ENCODE measurements at places on chromosomes 1 and 21.

DNA sequence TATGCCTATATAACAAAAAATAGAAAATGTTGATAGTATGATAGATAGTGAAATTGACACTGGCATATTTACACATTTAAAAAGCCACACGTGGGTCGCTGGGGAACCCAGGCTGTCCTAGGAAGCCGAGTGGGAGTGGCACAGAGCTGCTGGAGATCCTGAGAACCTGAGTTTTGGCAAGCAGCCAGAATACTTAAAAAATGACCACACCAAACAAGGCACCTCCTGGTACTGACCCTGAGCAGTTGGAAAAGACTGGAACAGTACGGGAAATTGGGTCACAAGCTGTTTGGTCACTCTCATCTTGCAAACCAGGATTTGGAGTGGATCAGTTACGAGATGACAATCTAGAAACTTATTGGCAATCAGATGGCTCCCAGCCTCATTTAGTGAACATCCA is 111.5 kb downstream of the ZFYVE9 start:
- DNase-seq, result no peak

DNA sequence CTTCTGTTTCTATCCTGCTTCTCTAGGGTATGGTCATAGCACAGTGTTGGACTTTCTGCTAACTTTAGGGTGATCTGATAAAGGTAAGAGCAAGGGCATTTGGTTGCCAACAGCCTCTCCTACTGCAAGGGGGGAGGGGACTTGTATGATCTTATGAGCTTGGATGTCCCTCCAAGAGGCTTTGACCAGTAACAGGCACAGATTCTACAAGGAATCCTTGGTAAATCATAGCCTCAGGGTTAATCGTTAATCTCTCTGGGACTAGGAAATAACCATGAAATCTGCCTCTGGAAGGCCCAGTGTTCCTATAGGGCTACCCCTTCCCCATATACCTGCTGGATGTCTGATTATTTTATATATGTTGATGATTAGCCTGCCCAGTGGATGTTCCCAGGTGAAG is 134.8 kb upstream of the TNFSF4 start:
- DNase-seq, result no peak

DNA sequence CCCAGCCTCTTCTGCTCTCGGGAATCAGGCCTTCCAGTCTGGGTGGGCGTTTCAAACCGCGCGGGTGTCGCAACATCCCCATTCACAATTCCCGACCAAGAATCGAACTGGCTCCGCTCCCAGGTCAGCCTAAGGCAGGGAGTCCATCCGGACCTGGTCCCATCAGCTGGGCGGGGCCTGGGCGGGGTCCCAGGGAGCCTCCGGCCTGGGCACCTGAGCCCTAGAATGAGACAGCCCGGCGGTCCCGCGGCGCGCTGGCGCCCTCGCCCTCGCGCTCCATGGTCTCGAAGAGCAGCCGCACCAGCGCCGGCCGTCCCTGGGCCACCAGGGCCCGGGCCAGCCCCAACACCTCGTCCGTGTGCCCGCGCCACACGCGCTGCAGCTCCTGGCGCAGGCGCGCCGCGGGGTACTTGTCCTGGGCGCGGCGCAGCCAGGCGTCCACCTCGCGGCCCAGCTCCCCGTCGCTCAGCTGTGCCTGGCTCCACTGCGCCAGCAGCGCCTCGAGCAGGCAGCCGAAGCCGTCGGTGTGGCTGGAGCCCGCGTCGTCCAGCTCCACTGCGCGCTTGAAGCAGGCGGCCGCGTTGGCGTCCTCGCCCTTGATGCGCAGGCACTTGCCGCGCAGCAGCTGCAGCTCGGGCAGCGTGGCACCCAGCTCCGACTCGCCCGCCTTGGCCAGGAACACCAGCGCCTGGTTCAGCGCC is 16.9 kb upstream of the PARS2 start:
- no peak for DNase-seq

GRCh38 chr1:43620956-43621355 is 29.0 kb upstream of the KDM4A start:
- no peak for DNase-seq

DNA sequence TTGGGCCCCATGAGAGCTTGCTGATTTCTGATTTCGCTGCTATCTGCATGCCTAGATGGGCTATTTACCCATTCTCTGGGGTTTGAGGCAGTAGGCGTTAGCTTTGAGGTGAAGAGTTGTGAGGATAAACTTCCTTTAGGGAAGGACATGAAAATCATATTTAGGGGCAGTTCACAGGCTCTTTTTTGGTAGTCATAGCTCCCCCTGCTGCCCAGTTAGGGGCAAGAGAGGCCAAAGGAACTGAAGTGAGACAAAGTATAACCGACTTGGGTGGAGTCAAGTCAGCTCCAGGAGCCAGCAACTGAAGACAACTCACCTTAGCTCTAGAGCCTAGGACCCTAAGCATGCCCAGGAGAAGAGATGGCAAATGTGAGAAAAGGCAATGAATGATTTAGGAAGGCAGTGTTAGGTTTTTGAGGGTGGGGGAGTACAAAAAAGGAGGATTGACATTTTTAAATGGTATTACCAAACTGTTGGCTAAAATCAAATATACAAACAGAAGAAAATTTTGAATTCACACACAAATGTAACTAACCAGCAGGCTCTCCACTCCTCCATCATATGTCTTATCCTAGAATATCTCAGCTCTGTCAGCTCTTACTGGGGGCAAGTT is 625.2 kb downstream of the LMO4 start:
- peak; percentile 67 for DNase-seq

- DNase-seq, result no peak
Observed at GRCh38 chr1:31111290-31111951, 45.9 kb upstream of the PUM1 start.

DNA sequence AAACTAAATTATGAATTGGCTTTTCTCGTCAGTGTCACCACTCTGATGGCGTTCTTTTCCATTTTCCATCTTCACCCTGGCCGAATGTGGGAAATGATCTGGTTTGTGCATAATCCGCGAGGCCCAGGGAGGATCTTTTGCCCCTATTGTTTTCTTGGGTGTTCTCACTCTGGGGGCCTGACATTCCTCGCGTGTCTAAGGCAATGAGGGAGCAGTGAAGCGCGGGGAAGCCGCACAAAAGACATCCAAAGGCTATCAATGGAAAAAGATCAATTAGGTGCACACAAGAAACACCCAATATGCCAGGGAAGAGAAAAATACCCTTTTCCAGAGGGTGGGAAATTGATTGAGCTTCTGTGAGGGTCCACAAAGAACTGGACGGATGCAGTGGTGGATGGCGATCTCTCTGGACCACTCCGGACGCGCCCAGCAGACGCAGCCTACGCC is 941 bp upstream of the C1orf21 start:
- DNase-seq, result no peak

GRCh38 chr1:30901798-30902581 is 6.6 kb downstream of the SDC3 start:
- DNase-seq, result no peak

GRCh38 chr1:23101101-23101827 is 67.4 kb downstream of the LUZP1 start:
- DNase-seq, result no peak

DNA sequence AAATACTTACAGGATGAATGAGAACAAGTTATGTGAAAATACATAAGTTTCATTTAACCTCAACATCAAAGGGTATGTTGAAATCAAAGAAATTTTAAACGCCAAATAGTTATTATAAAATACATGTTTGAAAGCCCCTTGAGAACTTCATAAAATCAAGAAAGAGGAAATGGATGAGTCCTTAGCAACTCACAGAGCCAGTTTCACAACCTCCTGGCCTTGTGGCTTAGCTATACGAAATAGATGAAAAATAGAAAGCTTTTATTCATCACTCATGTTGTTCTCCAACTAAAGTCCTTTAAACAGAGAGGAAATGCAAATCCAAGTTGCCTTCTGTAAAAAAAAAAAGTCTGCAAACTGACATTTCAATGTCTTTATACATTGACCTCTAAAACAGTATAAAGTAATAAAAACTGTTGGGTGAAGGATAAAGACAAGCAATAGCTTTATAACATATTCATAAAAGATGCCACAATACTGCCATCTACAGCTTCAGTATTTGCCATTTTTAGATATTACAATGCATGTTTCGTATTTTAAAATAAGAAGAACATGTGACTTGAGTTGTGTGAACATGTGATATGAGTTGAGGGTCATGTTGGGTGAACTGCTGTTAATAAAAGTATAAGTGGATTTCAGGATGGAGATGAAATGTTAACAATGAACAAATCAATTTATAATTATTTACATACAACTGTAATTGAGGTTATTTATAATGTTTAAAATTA is 847.8 kb downstream of the MRPL39 start:
- no peak for DNase-seq

DNA sequence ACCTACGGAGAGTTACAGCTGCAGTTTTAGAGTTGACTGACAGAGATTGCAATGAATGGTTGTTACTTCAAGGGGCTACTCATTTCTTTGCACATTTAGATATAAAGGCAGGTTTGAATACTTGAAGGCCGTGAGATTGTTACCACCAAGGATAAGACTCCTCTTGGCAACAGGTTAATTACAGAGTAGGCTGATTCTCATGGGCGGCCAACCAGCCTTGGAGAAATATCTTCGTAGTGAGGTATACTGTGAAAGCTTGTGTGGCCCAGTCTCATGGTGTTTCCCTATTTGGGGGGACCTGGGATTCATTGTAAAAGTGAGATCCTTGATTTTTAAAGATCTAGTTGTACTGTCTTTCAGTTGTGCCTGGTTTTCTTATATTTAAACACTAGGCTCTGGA is 103.2 kb upstream of the OLFM3 start:
- no peak for DNase-seq

DNA sequence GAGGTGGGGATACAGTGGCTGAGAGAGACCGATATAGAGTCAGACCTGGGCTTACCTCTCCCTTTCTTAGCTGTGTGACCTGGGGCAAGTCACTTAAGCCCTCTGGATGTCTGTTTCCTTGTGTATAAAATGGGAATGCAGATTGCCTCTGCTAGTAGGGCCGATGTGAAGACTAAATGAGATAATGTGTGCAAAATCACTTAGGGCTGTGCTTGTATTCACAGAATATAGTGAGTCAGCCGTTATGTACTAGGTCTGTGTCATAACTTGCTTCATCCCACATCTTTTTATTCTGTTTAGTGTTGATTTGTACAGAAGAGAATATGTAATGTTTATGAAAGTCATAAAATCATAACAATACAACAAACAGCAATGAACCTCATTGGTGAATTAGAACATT is 56.0 kb downstream of the PTPRU start:
- no peak for DNase-seq

GRCh38 chr1:13797397-13797796 is 97.4 kb downstream of the PRDM2 start:
- DNase-seq, result no peak

GRCh38 chr1:94672934-94673333 is 131.4 kb upstream of the F3 start:
- no peak for DNase-seq

GRCh38 chr1:23092447-23092846 is 73.2 kb downstream of the KDM1A start:
- DNase-seq, result no peak

- DNase-seq, result no peak
Observed at GRCh38 chr21:38525454-38525853, 27.2 kb upstream of the ERG start.

- no peak for DNase-seq
Observed at GRCh38 chr1:37807220-37807554, 403 bp upstream of the C1orf122 start.

DNA sequence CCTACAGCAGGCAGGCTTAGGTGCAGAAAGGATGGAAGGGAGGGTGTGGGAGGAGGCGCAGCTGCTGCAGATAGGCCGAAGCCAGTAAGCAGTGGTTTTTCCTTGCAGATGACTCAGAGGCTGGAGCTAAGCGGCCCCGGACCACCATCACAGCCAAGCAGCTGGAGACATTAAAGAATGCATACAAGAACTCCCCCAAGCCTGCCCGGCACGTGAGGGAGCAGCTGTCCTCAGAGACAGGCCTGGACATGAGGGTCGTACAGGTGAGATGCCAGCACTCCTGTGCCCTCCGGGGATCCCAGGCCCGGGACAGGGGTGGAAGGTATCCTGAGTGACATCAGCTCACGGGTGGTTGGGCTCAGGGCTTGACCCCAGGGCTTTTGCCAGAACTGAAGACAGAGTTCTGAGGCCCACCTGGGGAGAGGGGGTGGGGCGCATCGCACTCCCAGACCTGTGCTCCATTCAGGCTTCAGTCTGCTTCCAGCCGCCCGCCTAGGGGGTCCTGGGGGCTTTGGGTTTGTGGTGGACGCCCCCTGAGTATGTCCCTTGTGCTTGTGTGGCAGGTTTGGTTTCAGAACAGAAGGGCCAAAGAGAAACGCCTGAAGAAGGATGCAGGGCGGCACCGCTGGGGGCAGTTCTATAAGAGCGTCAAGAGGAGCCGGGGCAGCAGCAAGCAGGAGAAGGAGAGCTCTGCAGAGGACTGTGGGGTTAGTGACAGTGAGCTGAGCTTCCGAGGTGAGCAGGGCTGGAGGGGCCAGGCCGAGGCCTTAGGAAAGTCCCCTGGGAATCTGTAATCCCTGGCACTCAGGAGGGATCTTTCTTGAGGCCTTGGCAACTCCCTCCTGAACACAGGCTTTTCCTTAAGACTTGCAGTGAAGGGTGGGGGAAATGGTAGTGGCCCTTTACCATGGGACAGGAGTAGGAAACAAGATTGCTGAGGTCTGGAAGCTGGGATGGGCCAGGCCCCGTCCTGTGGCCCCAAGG is 41.5 kb downstream of the LHX4 start:
- no peak for DNase-seq

GRCh38 chr21:42187976-42188653 is 30.8 kb upstream of the ABCG1 start:
- no peak for DNase-seq

DNA sequence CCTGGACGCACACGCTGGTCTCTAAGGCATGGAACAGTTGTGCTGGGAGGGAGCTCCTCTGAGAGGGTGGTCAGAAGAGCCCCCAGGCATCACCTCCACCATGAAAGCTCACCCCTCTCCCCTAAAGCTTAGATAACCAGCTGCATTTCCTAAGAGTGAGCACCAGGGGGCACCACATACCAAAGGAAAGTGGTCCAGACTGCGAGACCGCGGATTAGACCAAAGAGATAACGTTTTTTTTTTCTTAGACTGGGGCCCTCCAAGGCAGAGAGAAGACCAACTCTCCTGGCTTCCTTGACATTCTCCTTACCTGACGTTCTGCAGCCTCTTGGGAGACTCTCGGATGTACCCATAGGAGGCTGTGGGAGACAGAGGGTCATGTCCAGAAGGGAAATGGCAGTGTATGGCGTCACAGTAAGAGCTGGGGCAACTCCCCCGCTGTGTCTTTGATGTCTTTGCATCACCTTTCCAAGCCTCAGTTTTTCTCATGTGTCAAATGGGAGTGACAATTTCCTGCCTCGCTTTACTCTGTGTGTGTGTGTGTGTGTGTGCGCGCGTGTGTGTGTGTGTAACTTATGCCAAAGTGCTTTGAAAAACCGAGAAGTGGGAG is 12.3 kb upstream of the IFNLR1 start:
- DNase-seq, result no peak

GRCh38 chr1:23417570-23417969 is 7.0 kb downstream of the TCEA3 start:
- no peak for DNase-seq

GRCh38 chr1:23169727-23170335 is 1.2 kb upstream of the LUZP1 start:
- DNase-seq, result no peak

- no peak for DNase-seq
Observed at GRCh38 chr1:31855038-31855845, 39.4 kb upstream of the SPOCD1 start.
